ENCODE measurements at places on chromosomes 1 and 21. TPM values are rescaled to one million over a fixed set of nuclear protein-coding genes. Genes with fewer than 3 reads are reported as not detected.

GRCh38 chr1:181134543-181135436, 46.3 kb downstream of the IER5 start:
- no peaks in the 10 kb centered on the region for H3K27me3 ChIP-seq
- H3K4me3 ChIP-seq = no peak overlapping the region
- DNase-seq = no peak
- H3K27ac ChIP-seq = no peak overlapping the region
- H3K36me3 ChIP-seq = no peaks in the 10 kb centered on the region

- H3K27me3 ChIP-seq = no peaks in the 10 kb centered on the region
- H3K4me1 ChIP-seq = peaks cover 59% of the 10 kb centered on the region
- no peaks in the 10 kb centered on the region for H3K36me3 ChIP-seq
- no peak for DNase-seq
Measured at GRCh38 chr21:45355573-45355972, 49.4 kb upstream of the COL18A1 start.

- H3K4me1 ChIP-seq = peaks cover 4% of the 10 kb centered on the region
- DNase-seq = no peak
- H3K27ac ChIP-seq = no peak overlapping the region
- no peaks in the 10 kb centered on the region for H3K36me3 ChIP-seq
- H3K4me3 ChIP-seq = no peak overlapping the region
Measured at GRCh38 chr1:182087304-182087703, 25.8 kb upstream of the ZNF648 start.

- H3K4me1 ChIP-seq = no peaks in the 10 kb centered on the region
- peak; percentile 89 for DNase-seq
- no peaks in the 10 kb centered on the region for H3K36me3 ChIP-seq
Measured at GRCh38 chr1:159945483-159946241, at the start of gene IGSF9. Gene IGSF9 (minus strand): TSS chr1:159945613. CDS start chr1:159943454, 2,159 bp downstream.

DNA sequence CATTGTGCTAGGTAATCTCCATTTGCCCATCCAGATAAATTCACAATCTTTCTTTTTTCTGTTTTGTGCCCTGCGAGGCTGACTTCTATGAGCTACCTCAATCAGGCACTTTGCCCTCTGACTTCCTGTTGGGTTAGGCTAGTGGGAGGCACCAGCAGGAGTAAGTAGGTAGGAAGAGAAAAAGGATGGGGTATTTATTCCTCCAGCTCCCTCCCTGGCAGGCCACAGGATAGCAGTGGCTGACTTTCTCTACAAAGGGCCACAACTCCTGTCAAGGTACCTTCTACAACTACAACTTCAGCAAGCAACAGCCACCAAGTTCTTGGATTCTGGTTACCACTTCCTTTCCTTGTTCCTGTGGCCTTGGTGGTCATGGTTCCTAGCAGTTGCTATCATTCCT, 18.8 kb upstream of the GORAB start:
- H3K4me1 ChIP-seq = no peaks in the 10 kb centered on the region
- no peak for DNase-seq
- H3K36me3 ChIP-seq = no peaks in the 10 kb centered on the region
- no peak overlapping the region for H3K27ac ChIP-seq
- H3K4me3 ChIP-seq = no peak overlapping the region

DNA sequence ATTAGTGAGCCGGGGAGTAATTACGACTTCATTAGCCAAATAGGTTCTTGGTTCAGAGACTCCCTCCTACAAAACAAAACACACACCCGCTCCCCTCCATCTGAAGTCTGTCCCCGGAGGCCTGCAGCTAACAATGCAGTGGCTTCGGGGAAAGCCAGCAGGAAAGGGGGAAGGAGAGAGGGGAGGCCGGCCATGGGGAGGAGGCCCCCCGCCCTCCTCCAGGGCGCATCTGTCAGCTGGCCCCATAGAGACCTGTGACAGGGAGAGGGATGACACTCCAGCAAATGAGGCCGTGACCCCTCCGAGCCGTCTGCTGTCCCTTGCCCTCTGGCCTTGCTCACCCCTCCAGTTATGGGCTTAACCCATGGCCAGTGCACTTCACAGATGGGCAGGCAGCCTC, 12.1 kb upstream of the CNTN2 start:
- H3K36me3 ChIP-seq = no peaks in the 10 kb centered on the region
- no peak for DNase-seq
- H3K27me3 ChIP-seq = peaks cover 5% of the 10 kb centered on the region

DNA sequence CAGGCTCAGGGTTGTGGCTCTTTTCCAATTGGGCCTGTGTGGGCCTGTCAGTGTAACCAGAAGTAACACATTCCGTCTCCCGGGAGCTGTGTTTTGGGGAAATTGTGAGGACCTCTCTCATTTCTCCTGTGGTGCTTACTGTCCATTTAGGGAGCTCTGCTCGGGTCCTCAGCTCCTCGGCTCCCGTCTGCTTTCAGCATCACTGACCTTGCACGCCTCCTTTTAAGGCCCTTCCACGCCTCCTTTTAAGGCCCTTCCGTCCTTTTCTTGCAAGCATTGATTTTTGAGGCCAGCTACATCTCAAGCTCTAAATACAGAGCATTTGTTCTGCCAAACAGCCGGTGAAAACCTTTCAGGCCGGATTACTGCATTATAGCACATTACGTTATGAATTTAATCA, 9.7 kb downstream of the CA6 start:
- no peak for DNase-seq
- H3K4me1 ChIP-seq = no peaks in the 10 kb centered on the region
- no peak overlapping the region for H3K4me3 ChIP-seq
- no peaks in the 10 kb centered on the region for H3K27me3 ChIP-seq
- no peaks in the 10 kb centered on the region for H3K36me3 ChIP-seq
- no peak overlapping the region for H3K27ac ChIP-seq

DNA sequence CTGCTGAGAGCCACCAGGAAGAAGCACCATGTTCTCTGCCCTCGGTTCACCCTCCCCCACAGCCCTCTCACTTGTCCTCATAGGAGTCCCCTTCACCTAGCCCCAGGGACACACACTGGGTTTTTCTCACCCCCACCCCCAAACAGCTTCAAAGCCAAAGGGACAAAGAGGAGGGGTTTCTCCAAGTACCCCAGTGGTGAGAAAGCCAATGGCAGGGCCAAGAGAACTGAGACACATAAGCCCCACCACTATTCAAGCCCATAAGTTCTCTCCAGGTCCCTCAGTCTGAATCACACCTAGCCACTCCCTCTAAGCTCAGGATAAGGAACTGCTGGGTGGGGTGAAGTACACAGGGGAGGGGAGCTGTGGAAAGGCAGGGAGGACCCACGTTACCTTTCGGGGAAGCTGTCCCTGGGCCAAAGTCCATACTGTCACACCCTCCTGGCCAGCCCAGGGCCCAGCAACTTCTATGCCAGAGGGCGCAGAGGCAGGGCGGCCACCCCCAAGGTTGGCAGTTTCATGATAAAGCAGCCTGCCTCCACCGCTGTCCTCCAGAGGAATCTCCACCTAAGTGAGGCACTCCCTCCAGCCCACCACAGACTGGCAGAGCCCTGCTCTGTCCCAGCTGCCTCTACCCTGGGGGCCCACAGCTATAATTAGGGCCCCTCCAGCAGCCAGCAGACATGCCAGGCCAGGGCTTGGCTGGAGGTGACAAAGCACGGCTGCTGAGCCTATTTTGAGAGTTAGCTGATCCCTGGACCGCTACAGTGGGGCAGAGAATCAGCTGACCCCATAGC, 39.0 kb upstream of the PPP1R15B start:
- peaks cover 73% of the 10 kb centered on the region for H3K4me1 ChIP-seq
- DNase-seq = peak; percentile 74
- H3K27ac ChIP-seq = peak overlapping the region; percentile 89
- peaks cover 82% of the 10 kb centered on the region for H3K36me3 ChIP-seq

- no peaks in the 10 kb centered on the region for H3K36me3 ChIP-seq
- no peak for DNase-seq
- no peak overlapping the region for H3K27ac ChIP-seq
Measured at GRCh38 chr1:116448785-116449385, 75.8 kb downstream of the ATP1A1 start.

CD101 gene
- polyA plus RNA-seq = 0.38 TPM
